ENCODE measurements at places on chromosomes 5 and 9.

GRCh38 chr9:113501129-113501686 lies 37.7 kb downstream of the RGS3 start:
- no peak for DNase-seq

GRCh38 chr5:71778678-71779276 lies 59.7 kb downstream of the CARTPT start:
- DNase-seq = no peak

DNA sequence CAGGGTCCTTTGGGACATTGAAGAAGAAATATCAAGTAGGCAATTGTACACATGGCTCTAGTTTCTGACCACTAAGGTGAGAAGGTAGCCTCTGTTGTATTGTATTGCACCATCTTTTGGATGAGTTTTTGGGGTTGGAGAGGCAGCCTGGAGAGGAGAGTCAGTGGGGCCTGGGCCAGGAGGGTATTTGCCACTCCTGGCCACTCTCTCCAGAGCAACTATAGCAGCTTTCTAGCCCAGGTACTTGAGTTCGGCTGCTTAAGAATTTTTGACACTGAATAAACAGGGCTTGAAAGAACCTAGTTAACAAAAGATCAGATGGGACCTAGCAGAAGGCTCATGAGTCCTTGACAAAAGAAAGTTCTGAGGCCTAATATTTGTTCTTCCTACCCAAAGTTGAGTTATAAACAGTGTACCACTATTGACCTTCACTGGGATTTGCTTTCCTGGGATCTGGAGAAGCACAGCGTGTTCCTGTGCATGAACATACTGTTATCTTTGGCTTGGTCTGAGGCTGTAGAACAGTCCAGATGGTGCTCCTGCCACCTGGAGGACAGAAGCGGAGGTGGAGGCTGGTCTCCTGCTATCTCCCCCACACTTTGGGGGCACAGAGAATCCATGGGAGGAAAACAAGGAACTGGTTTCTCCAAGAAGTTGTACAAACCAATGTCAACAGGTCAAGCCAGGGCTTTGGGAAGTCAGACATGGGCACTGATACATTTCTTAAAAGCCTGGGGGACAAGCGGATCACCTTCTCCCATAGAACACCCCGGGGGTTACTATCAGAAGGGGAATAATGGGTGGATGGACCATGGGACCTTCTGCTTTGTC lies 110.4 kb upstream of the LIFR start:
- no peak for DNase-seq

GRCh38 chr9:90929626-90930025 lies 128.0 kb downstream of the SYK start:
- DNase-seq = no peak

- no peak for DNase-seq
These were observed 81.3 kb downstream of the OXCT1 start for GRCh38 chr5:41788941-41789368.

- DNase-seq = no peak
These were observed 10.8 kb upstream of the BARX1 start for GRCh38 chr9:93965830-93966577.

- DNase-seq = no peak
These were observed 14.5 kb downstream of the SH2D3C start for GRCh38 chr9:127763918-127764384.

GRCh38 chr9:101706261-101706798 lies 32.1 kb downstream of the GRIN3A start:
- no peak for DNase-seq
